ENCODE measurements at places on chromosomes 1 and 21.

DNA sequence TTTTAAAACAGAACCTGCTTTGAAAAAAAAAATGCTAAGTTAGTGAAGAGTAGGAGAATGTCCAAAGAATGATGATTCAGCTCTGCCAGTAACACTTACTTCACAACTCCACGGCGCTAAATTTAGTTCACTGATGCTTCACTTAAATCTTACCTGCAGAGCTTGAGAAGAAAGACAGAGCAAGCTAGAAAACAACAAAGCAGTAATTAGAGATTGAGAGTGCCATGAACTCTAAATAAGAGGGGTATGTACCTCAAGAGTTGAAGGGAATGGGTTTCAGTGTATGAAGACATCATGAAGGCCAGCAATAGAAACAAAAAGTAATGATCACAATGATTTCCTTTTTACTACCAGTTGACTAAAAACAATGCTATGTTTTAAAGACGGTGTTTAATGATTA, 32.8 kb downstream of the EPRS1 start:
- no peaks in the 10 kb centered on the region for H3K4me1 ChIP-seq
- H3K4me3 ChIP-seq: no peak overlapping the region
- peaks cover 69% of the 10 kb centered on the region for H3K36me3 ChIP-seq
- no peak for DNase-seq
- H3K27me3 ChIP-seq: no peaks in the 10 kb centered on the region
- no peak overlapping the region for H3K27ac ChIP-seq

DNA sequence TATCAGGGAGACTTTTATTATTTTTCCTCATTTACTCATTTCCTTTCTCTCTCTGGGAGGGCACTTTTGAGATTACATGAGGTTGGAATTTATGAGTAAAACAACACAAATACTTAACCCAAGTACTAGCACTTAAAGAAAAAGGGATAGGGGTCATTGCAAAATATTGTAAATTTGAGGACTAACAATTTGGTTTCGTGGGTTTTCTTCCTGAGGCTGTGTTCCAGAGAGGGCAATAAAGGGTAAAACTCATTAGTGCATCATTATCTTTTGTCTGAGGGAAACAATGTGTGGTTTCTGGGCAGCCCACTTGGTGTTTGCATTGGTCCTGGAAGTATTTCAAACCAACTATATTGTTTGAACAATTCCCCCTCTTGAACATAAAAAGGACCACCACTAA, 96.5 kb downstream of the GREM2 start:
- H3K27me3 ChIP-seq: no peaks in the 10 kb centered on the region
- H3K4me1 ChIP-seq: no peaks in the 10 kb centered on the region
- no peak overlapping the region for H3K4me3 ChIP-seq
- H3K36me3 ChIP-seq: no peaks in the 10 kb centered on the region

DNA sequence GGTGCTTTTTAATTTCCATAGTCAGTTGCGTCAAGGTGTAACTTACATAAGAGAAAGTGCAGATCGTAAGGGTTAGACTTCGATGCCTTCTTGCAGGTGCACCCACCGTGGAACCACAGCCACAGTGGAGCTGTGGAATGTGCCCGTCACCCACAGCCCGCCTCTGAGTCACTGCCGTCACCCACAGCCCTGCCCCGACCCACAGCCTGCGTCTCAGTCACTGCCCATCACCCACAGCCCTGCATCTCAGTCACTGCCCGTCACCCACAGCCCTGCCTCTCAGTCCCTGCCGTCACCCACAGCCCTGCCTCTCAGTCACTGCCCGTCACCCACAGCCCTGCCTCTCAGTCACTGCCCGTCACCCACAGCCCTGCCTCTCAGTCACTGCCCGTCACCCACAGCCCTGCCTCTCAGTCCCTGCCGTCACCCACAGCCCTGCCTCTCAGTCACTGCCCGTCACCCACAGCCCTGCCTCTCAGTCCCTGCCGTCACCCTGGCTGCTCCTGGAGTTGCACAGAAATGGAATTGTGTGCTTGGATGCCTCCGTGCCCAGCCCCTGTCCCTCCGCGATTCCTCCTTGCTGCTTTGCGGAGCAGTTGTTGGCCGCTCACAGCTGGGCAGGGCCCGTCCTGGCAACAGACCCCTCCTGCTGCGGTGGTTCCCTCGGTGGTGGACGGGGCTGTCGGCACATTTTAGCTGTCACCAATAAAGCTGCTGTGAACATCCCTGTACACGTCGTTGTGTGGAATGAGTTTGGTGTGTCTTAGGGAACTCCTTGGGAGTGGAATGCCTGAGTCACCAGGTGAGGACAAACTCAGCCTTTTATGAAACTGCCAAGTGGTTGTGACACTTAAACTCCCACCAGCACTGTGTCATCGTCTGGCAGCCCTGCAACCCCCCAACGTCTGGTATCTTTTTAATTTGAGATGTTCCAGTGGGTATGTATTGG, 44.9 kb upstream of the COL6A2 start:
- H3K27ac ChIP-seq: no peak overlapping the region
- no peak for DNase-seq
- no peaks in the 10 kb centered on the region for H3K4me1 ChIP-seq
- H3K27me3 ChIP-seq: peaks cover 11% of the 10 kb centered on the region

DNA sequence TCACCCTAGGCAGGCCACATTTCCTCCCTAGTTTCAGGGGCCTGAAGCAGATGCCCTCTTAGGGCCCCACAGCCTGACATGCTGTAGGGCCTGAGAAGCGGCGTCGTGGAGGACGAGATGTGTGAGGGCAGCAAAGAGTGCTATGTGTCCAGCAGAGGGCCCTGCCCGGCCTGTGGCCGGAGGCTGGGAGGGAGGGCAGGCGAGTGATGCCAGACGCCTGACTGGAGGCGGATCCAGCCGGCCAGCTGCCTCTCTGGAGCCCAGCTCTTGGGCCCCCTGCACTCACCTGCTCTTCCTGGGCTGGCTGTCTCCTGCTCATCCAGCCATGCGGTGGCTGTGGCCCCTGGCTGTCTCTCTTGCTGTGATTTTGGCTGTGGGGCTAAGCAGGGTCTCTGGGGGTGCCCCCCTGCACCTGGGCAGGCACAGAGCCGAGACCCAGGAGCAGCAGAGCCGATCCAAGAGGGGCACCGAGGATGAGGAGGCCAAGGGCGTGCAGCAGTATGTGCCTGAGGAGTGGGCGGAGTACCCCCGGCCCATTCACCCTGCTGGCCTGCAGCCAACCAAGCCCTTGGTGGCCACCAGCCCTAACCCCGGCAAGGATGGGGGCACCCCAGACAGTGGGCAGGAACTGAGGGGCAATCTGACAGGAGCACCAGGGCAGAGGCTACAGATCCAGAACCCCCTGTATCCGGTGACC, at the start of gene GPR37L1:
TSS of gene GPR37L1 (plus strand) at position 279 of the 697 bp plus-strand sequence. CDS start at position 326, 47 bp downstream.
- H3K36me3 ChIP-seq: no peaks in the 10 kb centered on the region
- H3K27ac ChIP-seq: no peak within 1 kb of the TSS
- DNase-seq: no peak
- H3K27me3 ChIP-seq: no peaks in the 10 kb centered on the region
- H3K4me3 ChIP-seq: no peak within 1 kb of the TSS

DNA sequence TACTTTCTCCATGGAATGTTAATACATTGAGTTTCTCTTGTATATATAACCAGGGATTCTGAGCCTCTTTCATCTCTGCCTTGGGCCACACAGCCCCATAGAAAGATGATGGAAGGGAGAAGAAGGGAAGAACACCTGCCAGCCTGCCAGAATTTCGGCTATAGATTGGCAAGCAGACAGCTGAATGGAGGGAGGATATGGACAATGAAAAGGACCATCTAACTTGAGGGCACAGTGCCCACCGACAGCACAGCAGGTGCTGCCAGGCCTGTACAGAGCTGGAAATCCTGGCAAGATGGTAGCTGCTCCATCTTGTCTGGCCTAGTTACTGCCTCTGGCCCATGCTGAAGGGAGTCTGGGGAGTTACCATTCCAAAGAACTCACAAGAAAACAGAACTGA, 244.3 kb downstream of the FGGY start:
- H3K4me3 ChIP-seq: no peak overlapping the region
- no peak overlapping the region for H3K27ac ChIP-seq

GRCh38 chr1:52057255-52057654, 1.2 kb downstream of the BTF3L4 start:
- H3K27me3 ChIP-seq: no peaks in the 10 kb centered on the region
- no peak for DNase-seq
- peaks cover 13% of the 10 kb centered on the region for H3K36me3 ChIP-seq
- H3K4me1 ChIP-seq: peaks cover 17% of the 10 kb centered on the region
- H3K4me3 ChIP-seq: peak overlapping the region; percentile 77
- peak overlapping the region; percentile 84 for H3K27ac ChIP-seq

- no peaks in the 10 kb centered on the region for H3K4me1 ChIP-seq
- H3K36me3 ChIP-seq: peaks cover 17% of the 10 kb centered on the region
- H3K27ac ChIP-seq: no peak overlapping the region
- no peak overlapping the region for H3K4me3 ChIP-seq
- H3K27me3 ChIP-seq: no peaks in the 10 kb centered on the region
- DNase-seq: peak; percentile 43
These were observed 6.7 kb upstream of the RNASEL start for GRCh38 chr1:182595641-182596240.

DNA sequence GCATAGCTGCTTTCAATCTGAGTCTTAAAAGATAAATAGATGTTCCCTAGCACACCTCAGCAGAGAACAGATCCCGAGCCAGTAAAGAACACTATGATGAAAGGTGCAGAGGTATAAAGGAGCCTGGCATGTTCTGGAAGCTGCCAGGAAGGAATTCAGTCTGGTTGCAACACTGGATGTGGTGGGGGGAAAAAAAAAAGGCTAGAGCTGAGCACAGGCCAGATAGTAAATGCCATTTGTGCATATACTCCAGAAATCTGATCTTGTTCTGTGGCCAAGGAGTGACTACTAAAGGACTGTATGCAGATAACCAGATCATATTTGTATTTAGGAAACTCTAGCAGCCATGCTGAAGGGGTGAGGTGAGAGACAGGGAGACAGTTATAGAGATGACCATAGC, 240.3 kb downstream of the VAV3 start:
- no peak overlapping the region for H3K4me3 ChIP-seq
- no peaks in the 10 kb centered on the region for H3K4me1 ChIP-seq
- no peak for DNase-seq
- H3K36me3 ChIP-seq: no peaks in the 10 kb centered on the region
- no peak overlapping the region for H3K27ac ChIP-seq

DNA sequence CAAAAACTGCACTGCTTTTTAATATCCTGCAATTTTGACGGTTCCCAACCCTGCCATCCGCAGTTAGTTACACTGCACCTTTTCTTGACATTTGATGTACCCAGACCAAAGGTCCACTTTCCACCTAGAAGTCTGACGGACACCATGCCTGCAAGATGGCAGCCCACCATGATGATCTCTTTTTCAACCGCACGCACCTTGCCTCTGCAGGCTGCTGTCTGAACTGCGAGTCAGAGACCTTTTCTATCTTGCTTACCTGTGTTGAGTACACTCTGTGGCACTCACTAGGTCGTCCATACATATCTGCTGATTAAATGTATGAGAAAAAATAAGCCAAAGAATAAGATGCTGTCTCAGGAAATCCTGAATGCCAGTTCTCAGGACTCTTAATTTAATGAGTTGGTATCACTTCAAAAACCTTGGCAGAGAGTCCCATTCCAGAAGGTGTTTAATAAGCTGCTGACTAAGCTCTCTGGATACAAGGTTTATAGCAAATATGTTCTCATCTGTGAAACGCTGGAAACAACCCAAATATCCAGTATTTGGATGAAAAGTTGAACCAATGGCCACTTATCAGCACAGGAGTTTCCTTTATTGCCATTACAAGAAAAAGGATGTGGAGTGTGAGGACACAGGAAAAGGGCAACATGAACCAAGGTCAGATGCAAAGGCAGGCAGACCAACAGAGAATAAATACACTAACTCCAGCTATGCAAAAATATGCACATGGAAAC, 37.9 kb downstream of the GNG12 start:
- H3K27ac ChIP-seq: no peak overlapping the region
- no peak overlapping the region for H3K4me3 ChIP-seq
- no peak for DNase-seq
- H3K4me1 ChIP-seq: no peaks in the 10 kb centered on the region

DNA sequence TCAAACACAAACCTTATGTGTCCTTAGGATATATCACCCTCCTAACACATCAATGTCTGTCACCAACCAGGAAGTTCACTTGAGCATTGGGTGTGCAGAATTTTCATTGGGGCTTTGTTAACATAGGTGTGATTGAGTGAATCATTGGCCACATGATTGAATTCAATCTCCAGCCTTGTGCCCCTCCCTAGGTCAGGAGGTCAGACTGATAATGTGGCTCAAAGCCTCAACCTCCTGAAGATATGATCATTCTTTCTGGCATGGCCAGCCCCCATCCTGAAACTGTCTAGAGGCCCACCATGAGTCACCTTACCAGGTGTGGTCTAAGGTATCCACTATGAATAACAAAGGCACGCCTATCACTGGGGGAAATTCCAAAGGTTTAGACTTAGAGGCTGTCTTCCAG, 90.1 kb downstream of the PKN2 start:
- H3K27me3 ChIP-seq: no peaks in the 10 kb centered on the region
- DNase-seq: no peak
- no peak overlapping the region for H3K4me3 ChIP-seq
- H3K36me3 ChIP-seq: peaks cover 51% of the 10 kb centered on the region

DNA sequence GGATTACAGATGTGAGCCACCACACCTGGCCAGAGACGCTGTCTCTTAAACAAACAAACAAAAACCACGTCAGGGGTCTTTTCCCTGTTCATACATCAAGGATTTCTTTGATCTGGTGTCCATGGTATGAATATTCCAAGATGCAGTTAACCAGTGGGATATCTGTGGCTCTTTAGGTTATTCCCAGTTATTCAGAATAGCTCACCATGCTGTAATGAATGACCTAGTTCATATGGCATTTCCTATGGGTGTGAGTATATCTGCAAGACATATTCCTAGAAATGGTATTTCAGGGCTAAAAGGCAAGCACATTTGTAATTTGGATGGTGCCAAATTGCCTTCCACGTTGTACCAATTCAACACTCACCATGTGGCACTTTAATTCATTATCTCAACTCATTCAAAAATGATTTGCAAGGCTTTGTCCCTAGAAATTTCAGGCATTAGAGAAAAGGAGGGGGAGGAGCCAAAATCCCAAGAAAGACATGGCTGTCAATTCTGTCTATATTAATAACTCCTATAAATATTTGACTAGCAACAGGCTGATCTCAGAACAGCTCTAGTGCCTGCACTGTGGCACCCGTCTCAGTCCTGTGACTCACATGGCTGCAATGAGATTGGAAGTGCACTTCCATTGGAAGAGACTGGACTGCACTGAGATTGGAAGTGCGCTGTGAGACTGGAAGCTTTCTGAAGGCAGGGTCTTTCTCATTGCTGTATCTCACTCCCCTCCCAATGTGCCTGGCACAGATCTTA, 6.0 kb upstream of the STMN1 start:
- no peak for DNase-seq
- H3K4me1 ChIP-seq: no peaks in the 10 kb centered on the region
- no peaks in the 10 kb centered on the region for H3K36me3 ChIP-seq
- no peak overlapping the region for H3K27ac ChIP-seq

- no peaks in the 10 kb centered on the region for H3K27me3 ChIP-seq
- peak overlapping the region; percentile 44 for H3K27ac ChIP-seq
- no peak for DNase-seq
- peaks cover 31% of the 10 kb centered on the region for H3K4me1 ChIP-seq
- no peaks in the 10 kb centered on the region for H3K36me3 ChIP-seq
- H3K4me3 ChIP-seq: no peak overlapping the region
These were observed 157.7 kb downstream of the TOMM20 start for GRCh38 chr1:234970731-234971476.
